ENCODE measurements at places on chromosomes 1 and 21. TPM values are rescaled to one million over a fixed set of nuclear protein-coding genes. Genes with fewer than 3 reads are reported as not detected.

- no peak overlapping the region for H3K4me3 ChIP-seq
- no peaks in the 10 kb centered on the region for H3K4me1 ChIP-seq
- no peaks in the 10 kb centered on the region for H3K27me3 ChIP-seq
- H3K36me3 ChIP-seq = no peaks in the 10 kb centered on the region
- no peak for DNase-seq
- no peak overlapping the region for H3K27ac ChIP-seq
These were observed 186.9 kb downstream of the MATN1 start for GRCh38 chr1:30536530-30536929.

GRCh38 chr1:197814306-197814705, 39.0 kb upstream of the DENND1B start:
- no peaks in the 10 kb centered on the region for H3K36me3 ChIP-seq
- H3K27me3 ChIP-seq = no peaks in the 10 kb centered on the region
- no peaks in the 10 kb centered on the region for H3K4me1 ChIP-seq
- no peak overlapping the region for H3K27ac ChIP-seq
- no peak for DNase-seq

DNA sequence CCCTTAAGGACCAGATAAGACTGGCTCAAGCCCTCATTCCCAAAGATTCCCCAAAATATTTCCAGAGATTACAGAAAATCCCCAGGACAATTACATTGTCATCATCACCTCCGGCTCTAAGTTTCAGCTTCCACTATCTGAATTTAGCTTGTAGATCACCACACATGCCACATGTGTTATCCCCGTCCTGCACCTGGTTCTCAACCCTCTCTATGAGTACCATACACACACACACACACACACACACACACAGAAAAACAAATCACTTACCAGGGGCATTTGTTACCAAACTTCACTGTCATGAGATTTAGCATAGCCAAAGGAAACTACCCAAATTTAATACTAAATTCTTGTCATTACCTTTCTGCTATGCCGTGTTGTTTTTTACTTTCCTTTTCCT, 15.4 kb upstream of the TSPAN1 start:
- H3K27me3 ChIP-seq = no peaks in the 10 kb centered on the region
- no peak for DNase-seq
- no peaks in the 10 kb centered on the region for H3K36me3 ChIP-seq
- H3K27ac ChIP-seq = no peak overlapping the region

DNA sequence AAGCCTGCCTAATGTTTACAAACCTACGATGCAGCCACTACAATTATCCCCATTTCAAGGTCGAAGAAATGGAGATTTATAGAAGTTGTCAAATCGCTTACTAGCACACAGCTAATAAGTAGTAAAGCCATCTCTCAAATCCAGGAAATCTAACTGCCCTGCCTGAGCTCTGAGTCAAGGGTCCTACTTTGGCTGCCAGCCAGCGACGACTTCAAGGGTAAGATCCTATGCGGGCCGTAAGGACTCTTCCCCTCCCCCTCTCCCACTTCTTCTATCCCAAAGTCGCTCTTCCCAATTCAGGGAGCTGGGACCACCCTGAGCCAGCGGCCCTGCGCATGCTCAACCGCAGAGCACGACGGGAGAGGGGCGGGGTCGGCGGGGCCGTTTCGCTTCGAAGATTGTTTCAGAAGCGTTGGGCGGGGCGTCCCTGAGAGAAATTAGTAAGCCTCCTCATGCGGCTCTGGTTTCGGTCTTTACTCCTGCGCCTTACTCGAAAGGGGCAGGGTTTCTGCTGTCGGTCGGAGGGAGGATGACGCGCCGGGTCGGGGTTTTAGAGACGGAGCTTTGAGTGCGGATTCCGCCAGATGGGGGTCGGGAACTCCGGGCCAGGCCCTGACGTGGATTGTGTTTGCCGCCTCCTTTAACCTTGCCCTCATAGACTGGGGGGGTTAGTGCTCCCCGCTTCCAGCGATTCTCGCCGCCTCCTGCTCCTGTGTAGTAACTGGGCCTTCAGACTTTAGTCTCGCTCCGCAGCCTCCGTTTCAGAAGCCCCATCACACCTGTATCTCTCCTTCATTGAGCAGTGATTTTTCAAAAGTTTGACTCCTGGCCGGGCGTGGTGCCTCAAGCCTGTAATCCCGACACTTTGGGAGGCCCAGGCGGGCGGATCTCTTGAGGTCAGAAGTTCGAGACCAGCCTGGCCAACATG, at the start of gene ZMYM1:
TSS of gene ZMYM1 (plus strand) at position 383 of the 928 bp plus-strand sequence. CDS start 14,603 bp downstream, outside the sequence.
- H3K27me3 ChIP-seq = no peaks in the 10 kb centered on the region
- DNase-seq = peak; percentile 91
- peak within 1 kb of the TSS; percentile 86 for H3K4me3 ChIP-seq

DNA sequence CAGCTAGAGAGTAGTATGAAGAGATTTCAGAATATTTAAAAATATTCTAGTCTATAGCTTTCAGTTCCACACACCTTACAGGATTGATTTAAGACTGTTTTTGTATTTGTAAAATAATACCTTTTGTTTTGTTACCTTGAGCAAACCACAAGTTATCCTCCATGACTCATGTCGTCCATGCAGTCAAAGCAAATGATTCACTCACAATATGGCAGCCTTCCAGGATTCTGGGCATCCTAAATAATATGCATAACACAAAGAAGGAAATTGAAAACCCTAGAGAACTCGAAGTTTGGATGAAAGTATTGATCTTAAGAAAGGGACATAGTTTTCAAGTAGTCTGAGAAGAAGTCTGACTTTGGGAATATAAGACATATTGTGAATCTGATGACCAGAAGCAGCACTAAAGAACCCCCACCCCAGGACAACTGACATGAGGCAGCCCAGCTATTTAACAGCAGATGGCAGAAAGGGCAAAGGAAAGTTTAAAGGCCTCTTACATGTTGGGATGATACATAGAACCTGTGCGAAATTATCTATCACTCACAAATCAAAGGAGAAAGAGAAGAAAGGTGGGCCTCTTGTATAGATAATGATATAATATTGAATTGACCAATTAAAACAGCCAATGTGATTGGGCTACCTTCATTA, 857.9 kb downstream of the BRINP3 start:
- H3K27ac ChIP-seq = no peak overlapping the region
- no peaks in the 10 kb centered on the region for H3K27me3 ChIP-seq
- no peaks in the 10 kb centered on the region for H3K4me1 ChIP-seq
- H3K4me3 ChIP-seq = no peak overlapping the region

Gene MFN2
- total RNA-seq = 103 TPM

DNA sequence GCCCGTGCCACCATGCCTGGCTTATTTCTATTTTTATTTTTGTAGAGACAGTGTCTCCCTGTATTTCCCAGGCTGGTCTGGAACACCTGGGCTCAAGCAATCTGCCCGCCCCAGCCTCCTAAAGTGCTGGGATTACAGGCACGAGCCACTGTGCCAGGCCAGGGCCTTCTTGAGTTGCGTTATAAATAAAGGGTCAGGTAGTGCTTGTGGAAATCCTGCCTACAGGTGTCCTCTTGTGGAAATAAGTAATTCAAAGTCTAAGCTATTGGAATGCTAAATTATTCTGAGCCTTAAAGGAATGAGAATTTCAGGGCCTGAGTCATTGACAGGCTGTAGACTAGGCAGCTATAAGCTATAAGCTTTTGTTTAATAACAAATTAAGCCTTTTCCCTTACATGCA, 8.1 kb upstream of the SFT2D2 start:
- DNase-seq = no peak
- H3K4me1 ChIP-seq = no peaks in the 10 kb centered on the region

DNA sequence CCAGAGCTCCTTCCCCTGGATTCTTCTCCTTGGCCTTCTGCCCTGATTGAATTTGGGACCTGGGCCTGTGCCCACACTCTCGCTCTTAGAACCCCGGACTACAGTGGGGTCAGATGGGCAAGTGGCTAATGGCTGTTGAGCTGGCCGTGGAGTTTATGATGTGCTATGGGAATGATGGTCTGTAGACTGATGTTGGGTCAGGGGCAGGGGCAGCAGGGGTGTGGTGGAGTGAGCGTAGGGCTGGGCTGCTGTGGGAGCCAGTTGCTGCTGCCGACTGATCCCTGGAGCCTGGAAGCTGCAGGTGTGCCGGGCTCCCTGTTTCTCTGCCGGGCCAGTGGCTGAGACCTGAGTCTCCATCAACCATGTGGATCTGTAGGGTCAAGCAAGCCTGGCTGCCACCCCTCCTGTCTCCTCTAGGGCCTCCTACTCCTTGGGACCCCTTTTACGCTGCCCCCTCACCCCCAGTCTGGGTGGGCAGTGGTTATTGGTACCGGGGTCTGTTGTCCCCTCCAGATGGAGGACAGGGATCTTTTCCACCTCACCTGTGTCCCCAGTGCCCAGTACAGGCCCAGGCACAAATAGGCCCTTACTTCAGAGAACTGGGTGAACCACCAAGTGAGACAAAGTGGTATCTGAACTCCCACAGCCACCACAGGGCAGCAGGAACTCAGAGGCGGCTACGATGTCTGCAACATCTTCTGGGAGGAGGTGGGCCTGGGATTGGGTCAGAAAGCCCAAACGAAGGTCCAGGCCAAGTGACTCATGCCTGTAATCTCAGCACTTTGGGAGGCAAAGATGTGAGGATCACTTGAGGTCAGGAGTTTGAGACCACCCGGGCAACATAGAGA, 5.1 kb downstream of the PODN start:
- H3K4me1 ChIP-seq = peaks cover 9% of the 10 kb centered on the region
- no peaks in the 10 kb centered on the region for H3K36me3 ChIP-seq
- peaks cover 12% of the 10 kb centered on the region for H3K27me3 ChIP-seq
- H3K4me3 ChIP-seq = no peak overlapping the region
- no peak overlapping the region for H3K27ac ChIP-seq

DNA sequence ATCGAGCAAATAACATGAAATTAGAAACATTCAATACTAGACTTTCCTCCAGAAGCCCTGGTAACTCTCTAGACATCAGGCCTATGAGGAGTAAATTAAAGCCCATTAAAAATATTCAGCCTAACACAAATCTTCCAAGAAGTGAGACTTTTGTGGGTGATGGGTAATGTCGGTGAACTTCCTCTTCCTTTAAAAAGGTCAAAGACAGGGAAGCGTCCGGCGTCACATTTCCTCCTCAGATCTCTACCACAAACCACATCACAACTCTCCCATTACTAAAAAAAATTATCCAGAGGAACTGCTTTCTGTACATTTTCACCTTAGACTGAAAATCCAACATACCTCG, 1.4 kb downstream of the EIF4G3 start:
- DNase-seq = peak; percentile 62
- peak overlapping the region; percentile 83 for H3K4me3 ChIP-seq
- no peaks in the 10 kb centered on the region for H3K27me3 ChIP-seq
- peaks cover 6% of the 10 kb centered on the region for H3K4me1 ChIP-seq
- no peaks in the 10 kb centered on the region for H3K36me3 ChIP-seq
- H3K27ac ChIP-seq = peak overlapping the region; percentile 89

- no peaks in the 10 kb centered on the region for H3K36me3 ChIP-seq
- DNase-seq = no peak
- no peak overlapping the region for H3K4me3 ChIP-seq
- H3K4me1 ChIP-seq = no peaks in the 10 kb centered on the region
- no peak overlapping the region for H3K27ac ChIP-seq
These were observed 32.7 kb downstream of the UCK2 start for GRCh38 chr1:165860065-165860464.

Gene RPF1
- total RNA-seq = 30.1 TPM

DNA sequence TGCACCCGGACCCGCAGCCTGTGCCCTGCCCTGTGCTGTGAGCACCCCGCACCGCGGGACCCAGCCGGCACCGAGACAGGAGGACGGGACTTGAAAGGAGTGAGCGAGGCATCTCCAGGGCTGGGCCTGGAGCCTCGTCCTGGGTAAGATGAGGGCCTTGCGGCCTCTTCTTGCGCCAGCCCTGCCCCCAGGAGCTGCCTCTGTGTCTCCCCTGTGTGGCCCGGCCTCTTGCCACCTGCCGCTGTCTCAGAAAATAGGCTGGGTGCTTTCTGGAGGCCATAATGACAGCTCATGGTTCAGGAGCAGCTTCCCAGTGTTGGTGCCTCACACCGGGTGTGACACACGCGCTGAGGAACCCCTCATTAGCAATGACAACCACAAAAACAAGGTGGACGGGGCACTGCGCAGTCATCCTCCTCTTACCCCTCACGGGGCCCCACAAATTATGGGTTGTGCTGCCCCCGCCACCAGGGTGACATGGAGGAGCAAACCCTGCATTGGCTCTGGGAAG, 161.5 kb upstream of the C1orf174 start:
- no peaks in the 10 kb centered on the region for H3K27me3 ChIP-seq
- H3K4me1 ChIP-seq = no peaks in the 10 kb centered on the region
- H3K4me3 ChIP-seq = no peak overlapping the region
- no peak for DNase-seq
- H3K27ac ChIP-seq = no peak overlapping the region

GRCh38 chr1:88736633-88737248, 52.7 kb downstream of the PKN2 start:
- no peaks in the 10 kb centered on the region for H3K27me3 ChIP-seq
- no peaks in the 10 kb centered on the region for H3K36me3 ChIP-seq
- DNase-seq = peak; percentile 8
- no peak overlapping the region for H3K4me3 ChIP-seq

GRCh38 chr1:154158307-154159125, 3.6 kb upstream of the NUP210L start:
- no peaks in the 10 kb centered on the region for H3K27me3 ChIP-seq
- no peak for DNase-seq
